ENCODE measurements at places on chromosomes 11 and 22. TPM values are rescaled to one million over a fixed set of nuclear protein-coding genes. Genes with fewer than 3 reads are reported as not detected.

- DNase-seq = peak; percentile 45
These were observed 12.3 kb upstream of the MPZL2 start for GRCh38 chr11:118276422-118276821.

GRCh38 chr11:108926171-108926840 is 261.4 kb downstream of the DDX10 start:
- DNase-seq = no peak

GRCh38 chr22:36830601-36831000 is 13.8 kb upstream of the PVALB start:
- no peak for DNase-seq

DNA sequence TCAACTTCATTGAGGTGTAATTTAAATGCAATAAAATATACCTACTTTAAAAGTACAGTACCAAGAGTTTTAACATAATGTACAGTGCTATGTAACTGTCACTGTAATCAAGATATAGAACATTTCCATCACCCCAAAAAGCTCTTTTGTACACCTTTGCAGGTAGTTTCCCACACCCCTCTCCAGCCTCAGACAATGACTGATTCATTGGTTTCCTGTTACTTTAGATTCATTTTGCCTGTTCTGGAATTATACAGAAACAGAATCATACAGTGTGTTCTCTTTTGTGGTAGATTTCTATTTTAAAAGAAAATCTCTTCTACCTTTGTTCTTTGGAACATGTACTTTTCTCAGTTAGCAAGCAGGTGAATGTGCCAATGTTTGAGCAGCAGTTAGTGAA is 38.2 kb downstream of the SHISA8 start:
- no peak for DNase-seq

DNA sequence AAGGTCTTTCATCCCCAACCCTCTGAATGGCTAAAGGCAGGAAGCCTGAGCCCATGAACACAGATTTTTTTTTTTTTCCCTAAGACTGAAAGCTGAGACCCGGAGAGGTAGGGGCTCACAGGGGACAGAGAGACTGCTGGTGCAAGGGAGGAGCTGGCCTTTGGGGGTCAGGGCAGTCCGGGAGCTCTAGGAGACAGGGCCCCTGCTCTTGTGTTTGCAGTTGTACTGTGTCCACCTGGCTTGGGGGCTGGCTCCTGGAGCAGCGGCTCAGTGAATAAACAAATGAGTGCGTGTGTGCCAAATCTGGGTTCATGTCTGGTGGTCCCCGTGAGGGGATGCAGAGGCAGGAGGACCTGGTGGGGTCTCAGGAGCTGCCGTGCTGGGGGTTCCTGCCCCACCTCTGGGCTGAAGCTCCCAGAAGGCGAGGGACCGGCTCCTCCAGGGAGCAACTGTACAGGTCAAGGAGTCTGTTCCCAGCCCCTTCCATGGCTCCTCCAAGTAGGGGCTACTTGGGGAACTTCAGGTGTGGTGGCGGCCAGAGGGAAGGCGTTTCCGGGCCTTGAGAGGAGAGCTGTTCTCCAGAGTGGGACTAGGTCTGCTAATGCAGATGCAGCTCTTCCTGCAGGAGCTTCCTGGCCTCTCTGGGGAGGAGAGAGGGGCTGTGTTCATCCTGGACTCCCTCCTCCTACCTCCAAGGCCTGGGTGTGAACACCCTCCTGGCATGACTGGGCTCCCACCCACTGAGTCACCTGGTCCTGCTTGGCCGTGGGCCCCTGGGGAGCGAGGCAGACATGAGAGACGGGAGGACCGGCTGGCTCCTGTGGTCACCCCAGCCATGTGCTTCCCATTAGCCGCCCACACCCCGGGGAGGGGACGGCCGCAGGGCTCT is 57.6 kb downstream of the FBXO7 start:
- DNase-seq = peak; percentile 80

The C11orf86 gene
- not detected for total RNA-seq

The SESN3 gene
- 59.7 TPM for total RNA-seq

Measured in umbilical cord (tissue), 2 donors.